Putamen (tissue), 1 donor: ENCODE measurements at places on chromosomes 1 and 21.

DNA sequence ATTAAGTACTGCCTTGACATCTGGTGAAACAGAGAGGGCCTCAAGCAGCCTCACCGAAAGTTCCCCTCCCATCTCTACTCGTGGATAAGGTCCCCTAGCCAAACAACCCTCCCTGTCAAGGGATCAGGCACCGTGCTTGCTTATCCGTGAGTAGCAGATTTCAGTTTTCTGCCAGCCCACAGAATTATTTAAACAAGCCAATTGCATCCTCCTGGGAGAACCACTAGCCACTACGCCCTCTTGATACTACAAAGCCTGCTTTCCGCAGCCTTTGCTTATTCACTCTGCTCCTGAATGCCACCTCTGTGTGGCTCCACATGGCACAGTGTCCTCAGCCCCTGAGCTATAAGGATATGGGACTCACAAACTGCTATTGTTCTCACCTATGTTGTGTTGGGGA is 5.9 kb upstream of the TFF2 start:
- DNase-seq: no peak

DNA sequence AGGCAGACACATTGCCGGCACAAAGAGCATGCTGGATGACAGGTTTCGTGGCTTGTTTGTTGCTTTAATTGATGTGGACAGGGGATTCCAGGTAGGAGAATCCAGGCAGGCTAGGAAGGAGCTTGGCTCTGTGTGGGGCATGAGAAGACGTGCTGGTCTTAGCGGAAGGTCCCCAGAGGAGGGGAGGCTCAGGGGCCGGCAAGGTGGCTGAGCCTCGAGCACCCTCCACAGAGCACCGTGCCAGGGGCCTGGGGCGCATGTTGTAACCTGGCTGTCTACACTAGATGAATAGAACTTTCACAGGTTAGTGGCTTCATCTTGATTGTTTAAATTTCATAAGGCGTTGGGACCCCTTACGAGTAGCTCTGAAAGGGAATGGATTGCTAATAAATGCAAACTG is 223.1 kb downstream of the CAMTA1 start:
- DNase-seq: no peak

- no peak for DNase-seq
Observed at GRCh38 chr1:224392411-224393249, 36.0 kb downstream of the CNIH4 start.

- DNase-seq: no peak
Observed at GRCh38 chr1:43753422-43753821, 46.1 kb downstream of the ST3GAL3 start.

DNA sequence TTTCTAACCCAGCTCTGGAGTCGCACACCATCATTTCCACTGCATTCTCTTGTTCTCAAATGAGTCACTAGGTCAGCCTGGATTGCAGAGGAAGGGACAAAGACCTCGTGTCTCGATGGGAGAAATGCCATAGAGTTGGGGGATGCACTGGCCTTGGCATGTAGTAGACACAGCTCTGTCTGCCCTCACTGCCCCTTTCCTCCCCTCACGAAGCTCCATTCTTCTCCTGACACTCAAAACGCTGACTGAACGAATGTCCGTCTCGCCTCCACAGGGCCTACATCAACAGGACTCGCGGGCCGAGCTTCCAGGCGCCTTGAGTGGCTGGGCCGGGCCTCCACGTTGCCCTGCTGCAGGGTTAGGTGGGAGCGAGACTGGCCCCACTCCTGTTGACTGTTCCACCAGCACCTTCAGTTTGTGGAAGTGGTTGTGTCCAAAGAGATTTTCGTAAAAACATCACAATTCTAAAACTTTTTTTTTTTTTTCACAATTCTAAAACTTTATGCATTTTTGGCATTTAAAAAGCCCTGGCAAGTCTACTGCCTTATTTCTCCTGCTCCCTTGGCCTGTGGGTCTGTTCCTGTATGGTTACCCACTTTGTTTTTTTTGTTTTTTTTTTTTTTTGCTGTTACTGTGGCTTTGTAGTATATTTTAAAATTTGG is 18.8 kb downstream of the PKNOX1 start:
- DNase-seq: no peak

DNA sequence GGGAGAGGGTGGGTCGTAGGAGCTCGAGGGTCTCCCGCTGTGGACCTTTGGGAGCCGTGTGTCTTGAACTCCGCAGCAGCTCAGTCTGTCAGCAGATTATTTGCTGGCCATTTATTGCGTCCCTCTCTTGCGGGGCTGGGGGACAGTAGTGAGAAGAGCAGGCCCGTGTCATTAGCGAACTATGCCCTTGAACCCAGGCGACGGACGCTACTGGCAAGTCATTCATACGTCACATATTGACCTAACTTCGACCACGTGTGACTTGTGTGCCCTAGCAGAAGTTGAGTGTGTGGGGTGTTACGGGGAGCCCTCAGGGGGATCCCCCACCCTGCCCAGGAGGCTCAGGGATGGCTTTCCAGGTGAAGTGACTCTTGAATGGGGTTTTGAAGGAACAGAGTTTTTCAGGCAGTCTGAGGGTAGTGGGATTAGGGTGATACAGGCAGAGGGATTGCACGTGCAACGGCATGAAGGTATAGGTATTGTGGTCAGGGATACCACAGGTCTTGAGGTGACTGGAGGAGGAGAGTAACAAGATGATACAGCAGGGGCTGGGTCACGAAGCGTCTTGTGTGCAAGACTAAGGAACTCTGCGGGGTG is 13.0 kb downstream of the RCC1 start:
- DNase-seq: no peak

DNA sequence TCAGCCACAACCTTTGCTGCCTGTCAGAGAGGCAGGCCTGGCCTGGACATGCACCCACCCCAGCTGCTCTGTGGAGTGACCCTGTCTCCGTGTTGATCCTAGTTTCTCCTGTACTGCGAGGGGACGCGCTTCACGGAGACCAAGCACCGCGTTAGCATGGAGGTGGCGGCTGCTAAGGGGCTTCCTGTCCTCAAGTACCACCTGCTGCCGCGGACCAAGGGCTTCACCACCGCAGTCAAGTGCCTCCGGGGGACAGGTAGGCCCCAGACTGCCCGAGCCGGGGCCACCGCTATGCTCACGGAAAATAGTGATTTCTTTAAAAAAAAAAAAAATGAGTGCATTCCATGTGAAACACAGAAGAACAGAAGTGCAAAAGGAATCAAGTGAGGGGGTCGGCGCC is 41.6 kb upstream of the TRAPPC10 start:
- no peak for DNase-seq

- DNase-seq: no peak
Observed at GRCh38 chr1:21961337-21961736, 15.5 kb upstream of the CELA3B start.

DNA sequence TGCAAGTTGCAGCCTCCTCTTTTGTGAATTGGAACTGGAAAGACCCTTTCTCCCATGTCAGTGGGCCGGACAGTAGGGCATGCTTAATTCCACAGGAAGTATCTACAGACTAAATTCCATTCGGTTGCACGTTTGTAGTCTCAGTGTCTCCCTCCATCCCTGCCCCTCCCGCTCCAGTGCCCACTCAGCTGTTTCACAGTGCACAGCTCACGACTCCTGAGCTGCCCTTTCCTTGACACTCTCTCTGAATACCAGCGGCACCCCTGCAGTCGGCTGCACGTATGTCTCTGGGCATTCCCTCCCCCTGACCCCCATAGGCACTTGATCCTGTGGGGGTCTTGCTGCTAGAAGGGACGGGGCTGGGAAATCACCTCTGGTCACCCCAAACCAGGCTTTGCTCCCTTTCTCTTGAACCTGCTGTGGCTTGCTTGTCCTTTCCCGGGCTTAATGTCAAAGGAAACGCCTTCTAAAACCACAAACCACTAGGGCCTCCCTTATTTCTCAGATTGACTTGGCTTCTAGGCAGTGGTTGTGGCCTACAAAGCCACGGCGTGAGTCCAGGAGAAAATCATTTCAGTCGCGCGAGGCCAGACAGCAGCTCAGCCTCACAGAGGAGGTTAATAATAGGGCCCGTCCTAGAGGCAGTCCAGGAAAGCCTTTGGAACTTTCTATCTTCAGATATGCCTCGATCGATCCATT is 365.3 kb upstream of the PROX1 start:
- DNase-seq: no peak

GRCh38 chr1:101474039-101474665 is 237.3 kb downstream of the S1PR1 start:
- DNase-seq: no peak

DNA sequence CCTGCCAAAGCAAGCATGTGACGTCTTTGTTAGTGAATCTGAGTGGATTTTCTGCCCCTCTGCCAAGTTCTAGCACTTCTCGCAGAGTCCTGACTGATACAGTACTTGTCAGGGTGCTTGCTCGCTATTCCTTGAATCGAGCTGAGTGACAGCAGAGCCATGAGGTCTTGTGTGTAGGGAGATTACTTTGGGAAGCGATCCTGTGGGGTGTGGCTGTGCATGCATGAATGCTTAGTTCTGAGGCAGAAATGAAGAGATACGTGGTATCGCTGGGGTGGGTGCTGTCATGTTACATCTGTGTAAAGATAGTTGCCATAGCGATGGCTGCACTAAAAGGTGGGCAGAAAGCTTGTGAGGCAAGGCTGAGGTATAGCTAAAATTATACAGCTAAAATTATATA is 19.3 kb upstream of the DNAJC28 start:
- DNase-seq: peak; percentile 83

- no peak for DNase-seq
Observed at GRCh38 chr1:173451981-173452380, 25.2 kb upstream of the PRDX6 start.

GRCh38 chr1:76870037-76870436 is 2.8 kb downstream of the ST6GALNAC5 start:
- no peak for DNase-seq

DNA sequence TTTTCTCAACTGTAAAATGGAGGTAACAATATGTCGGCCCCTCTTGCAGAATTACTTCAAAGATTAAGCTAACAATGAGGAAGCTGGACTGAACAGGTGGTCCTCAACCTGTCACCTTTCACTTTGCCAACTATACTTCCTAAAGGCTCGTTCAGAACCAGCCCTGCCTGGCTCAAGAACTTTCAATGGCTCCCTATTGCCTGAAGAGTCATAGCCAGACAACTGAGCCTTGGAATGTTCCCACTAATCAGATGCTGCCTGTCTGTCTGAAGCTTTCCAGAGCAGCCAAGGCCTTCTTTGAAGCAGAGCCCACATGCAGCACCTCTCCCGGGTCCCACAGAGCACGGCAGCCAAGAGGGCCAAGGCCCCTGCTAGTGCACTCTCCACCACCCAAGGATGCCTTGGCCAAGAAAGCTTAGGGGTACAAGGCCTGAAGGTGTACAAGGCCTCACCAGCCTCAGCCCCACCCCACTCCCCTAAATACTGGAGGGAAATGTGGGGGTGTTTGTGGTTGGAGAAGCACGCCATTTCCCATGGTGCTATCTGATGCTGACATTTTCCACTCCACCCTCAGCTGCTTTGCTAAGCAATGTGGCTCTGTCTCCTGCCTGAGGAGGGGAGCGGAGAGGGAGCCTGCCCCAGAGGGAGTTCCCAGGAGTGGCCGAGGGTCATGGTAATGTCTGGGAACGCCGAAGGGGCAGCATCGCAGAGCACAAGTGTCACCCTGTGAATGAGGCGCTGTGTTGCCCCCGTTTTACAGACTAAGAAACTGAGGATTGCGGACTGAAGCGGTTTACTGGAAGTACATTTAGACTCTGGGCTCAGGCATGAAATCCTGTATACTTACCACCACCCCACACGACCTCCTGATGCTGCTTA is 8.2 kb upstream of the LAPTM5 start:
- no peak for DNase-seq

DNA sequence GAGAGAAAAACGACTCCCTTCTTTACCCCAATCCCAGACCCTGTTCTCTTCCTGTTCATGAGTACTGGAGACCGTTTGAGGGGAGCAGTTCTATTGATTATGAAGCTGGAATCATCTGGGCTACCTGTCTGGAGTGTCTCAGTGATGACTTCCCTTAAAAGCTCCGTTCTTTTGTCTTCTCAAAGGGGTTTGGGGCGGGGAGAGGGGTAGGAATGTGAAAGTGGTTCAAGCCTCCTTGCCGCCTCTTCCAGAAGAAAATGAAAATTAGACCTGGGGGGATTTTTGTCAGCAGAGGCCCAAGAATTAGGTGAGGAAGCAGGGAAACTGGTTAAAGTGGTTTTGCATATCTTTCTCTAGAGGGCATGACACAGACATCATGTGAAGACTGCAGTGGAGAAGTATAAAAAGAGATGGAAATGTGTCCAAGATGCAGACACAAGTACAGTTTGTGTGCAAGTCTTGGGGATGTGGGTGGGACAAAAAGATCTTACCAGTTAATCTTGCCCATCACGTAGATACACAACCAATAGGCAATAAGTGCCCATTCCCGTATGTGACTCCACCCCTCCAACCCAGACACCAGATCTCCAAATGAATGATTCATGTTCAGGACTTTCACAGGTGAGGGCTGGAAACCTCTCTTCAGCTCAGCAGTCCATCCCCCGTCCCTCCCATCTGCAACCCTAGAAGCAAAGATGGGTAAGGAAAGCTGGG is 470 bp upstream of the MTMR11 start:
- DNase-seq: no peak

DNA sequence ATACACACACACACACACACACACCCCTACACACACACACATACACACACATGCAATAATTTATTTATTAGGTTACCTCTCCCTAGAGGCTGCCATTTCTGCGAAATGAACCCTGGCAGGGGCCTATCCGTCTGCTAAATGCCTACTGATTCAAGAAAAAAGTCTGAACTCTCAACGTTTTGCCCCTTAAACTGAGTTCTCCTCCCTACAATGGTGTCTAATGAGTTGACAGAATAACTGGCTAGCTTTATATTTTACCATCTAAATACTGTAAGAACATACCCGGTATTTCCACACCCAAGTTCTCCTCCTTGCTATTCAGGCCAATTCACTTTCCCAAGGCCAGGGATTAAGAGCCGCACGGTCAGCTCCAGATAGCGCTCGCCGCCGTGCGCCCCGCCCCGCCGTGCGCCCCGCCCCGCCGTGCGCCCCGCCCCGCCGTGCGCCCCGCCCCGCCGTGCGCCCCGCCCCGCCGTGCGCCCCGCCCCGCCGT is 339 bp upstream of the RNPC3 start:
- DNase-seq: peak; percentile 38

DNA sequence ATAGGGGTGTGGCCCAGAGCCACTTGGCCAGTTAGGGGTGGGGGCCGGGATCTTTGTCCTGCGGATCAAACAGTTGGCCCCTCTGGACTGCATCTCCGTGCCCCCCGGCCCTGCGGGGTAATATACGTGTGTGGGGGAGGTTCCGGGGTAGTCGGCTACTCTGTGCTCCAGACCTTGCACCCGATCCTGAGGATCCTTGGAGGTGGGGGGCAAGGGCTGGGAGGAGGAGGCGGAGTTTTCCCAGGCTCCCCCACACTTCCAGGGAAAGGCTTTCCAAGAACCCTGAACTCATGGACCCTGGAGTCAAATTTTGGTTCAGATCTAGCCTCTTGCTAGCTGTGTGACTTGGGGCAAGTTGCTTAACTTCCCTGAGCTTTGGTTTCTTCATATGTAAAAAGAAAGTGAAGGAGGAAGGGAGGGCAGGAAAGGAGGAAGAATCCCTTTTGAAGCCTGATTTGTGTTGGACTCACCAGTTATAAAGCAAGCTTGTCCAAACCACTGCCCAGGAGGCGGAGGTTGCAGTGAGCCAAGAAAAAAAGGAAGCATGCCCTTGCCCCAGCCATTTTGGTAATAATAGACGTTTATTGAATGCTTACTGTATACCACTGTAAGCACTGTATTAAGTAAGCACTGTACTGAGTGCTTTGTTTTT is 686 bp downstream of the MIIP start:
- no peak for DNase-seq

- DNase-seq: no peak
Observed at GRCh38 chr1:70025846-70026245, 179.5 kb downstream of the LRRC40 start.
